Erythroblast (primary cell): ENCODE measurements at places on chromosomes 6 and 20.

DNA sequence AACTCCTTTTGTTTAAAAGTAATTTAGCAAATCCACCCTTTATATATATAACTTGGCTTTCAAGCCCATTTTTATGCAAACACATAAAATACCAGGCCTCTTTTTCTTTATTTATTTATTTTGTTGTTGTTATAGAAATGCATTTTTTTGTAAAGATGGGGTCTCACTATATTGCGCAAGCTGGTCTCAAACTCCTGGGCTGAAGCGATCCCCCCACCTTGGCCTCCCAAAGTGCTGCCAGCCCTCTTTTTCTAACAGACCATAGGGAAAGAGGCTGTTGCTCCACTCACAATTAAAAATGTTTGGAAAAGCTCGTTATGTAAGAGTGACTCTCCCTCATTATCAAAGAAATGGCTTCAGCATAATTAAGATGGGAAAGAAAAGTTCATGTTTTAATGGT lies 440.9 kb downstream of the HACE1 start:
- DNase-seq: no peak

DNA sequence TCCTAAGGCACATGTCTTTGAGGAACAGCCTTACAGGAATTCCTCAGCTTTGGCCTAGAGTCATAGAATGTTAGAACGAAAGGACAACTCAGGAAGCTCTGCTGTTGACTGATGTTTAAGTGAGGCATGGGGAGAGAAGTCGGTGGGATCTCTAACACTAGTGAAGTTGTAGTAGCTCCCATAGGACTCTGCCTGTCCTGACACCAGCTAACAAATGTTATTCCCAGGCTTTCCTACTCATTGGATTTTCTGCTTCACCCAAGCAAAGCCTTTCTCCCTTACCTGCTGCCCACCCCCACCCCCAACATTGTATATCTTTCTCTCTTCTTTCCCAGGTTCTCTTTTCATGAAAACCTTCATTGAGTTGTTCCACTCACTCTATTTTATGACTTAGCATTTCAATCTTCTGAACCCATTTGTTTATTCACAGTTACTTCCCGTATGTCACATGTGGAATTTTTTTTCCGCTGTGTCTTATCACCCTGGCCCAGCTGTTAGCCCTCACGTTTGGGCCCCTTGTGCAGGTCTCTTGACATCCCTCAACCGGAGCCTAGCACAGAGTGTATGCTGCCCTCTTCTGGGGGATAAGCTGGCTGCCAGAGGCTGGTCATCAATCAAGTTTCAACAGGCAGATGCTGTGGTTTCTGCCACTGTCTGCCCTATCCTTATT lies 39.2 kb upstream of the RNF8 start:
- DNase-seq: peak; percentile 99

GRCh38 chr20:56299362-56299761 lies 50.8 kb downstream of the MC3R start:
- no peak for DNase-seq

- no peak for DNase-seq
Measured at GRCh38 chr20:38894091-38894847, 31.9 kb upstream of the FAM83D start.

DNA sequence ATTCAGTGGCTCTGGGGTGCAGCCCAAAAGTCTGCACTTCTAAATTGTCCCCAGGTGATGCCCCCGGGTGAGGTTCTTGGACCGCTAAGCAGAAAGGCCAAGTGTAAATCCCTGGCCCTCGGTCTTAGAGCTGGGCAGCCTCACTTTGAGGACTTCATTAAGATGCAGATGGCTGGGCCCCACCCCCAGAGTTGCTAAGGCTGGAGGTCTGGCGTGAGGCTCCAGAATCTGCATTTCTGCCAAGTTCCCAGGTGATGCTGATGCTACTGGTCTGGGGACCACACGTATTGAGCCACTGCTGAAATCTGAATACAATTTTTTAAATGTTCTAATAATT lies 735 bp upstream of the SLC23A2 start:
- peak; percentile 33 for DNase-seq

GRCh38 chr20:2518558-2518957 lies 9.8 kb upstream of the ZNF343 start:
- peak; percentile 82 for DNase-seq

GRCh38 chr6:121810158-121811032 lies 374.9 kb downstream of the GJA1 start:
- no peak for DNase-seq

GRCh38 chr6:53410508-53411258 lies 61.9 kb upstream of the ELOVL5 start:
- peak; percentile 54 for DNase-seq

- DNase-seq: no peak
Measured at GRCh38 chr6:16007146-16007545, 121.7 kb upstream of the MYLIP start.

DNA sequence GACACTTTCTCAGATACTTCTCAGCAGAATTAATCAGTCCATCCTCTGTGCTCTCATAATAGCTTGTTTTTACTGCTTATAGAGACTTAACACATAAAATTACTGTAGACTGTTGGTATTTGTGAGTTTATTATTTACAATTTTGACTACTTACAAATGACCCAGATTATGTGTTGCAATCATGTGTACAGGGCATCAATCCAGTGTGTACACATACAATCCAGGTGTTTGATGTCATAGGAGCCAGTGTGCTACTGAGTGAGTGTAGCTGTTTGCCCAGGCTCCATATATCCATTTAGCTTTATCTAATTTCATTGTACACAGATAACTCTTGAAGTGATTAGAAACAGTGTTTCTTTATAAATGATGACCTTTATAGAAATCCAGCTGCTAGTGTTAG lies 31.3 kb downstream of the TRMT11 start:
- DNase-seq: no peak

- DNase-seq: no peak
Measured at GRCh38 chr20:59453759-59454560, 150.4 kb upstream of the PHACTR3 start.

GRCh38 chr6:1049900-1050299 lies 262.0 kb upstream of the FOXQ1 start:
- no peak for DNase-seq

- DNase-seq: peak; percentile 24
Measured at GRCh38 chr6:10429638-10430427, 15.0 kb upstream of the TFAP2A start.

DNA sequence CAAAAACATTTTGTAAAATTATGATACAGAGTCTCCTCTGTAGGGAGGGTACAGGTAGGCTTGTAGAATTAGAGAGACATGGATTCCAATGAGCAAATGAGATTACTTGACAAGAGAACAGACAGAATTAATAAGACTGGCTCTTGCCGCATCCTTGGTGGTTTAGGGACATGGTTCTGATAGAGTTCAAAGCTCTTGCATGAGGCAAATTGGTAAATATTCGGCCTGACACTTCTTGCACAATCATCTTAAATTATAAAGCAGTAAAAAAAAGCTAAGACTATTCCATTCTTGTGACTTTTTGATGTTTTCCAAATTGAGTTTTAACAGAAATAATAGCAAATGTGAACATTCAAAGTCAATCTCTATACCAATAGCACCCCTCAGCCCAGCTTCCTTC lies 14.9 kb upstream of the KLHL31 start:
- no peak for DNase-seq

GRCh38 chr20:19210391-19211155 lies 1.9 kb upstream of the SLC24A3 start:
- DNase-seq: no peak

DNA sequence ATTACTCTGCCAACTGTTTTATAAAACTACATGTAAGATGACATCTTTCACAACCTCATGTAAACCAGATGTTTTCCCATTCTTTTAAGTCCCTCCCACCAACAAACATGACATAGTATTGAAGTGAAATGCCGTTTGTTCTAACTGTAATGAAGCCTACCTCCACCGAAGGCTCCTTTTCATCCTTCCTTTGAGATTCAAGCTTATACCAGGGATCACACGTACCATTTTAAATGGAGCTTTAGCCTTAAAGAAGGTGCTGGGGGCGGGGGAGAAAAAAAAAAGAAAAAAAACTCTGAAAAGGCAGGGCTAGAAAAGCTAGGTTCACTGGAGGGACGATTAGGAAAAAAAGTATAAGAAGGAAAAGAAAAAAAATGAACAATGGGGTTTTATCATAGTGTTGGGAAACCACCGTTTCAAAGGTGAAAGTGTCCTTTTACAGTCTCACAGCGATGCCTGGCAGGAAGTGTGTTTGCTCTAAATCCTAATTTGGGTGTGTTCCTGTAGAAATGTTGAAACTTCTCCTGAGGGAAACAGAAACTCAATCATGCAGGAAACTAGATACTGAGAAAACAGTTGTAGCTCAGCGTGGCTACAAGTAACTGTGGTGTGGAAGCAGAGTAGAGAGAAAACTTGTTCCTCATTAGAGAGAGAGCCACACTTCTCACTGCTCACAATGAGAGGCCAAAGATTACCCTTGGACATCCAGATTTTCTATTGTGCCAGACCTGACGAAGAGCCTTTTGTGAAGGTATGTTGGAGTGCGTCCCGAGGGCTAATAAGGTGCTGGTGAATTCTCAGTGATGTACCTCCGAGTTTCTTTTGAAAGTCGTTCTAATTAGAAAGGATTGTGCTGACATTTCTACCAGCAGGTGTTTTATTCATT lies 37.6 kb upstream of the HINT3 start:
- peak; percentile 36 for DNase-seq

GRCh38 chr20:64090165-64090564 lies 6.0 kb upstream of the LKAAEAR1 start:
- no peak for DNase-seq

- peak; percentile 67 for DNase-seq
Measured at GRCh38 chr20:62183426-62184142, 756 bp downstream of the MTG2 start.

DNA sequence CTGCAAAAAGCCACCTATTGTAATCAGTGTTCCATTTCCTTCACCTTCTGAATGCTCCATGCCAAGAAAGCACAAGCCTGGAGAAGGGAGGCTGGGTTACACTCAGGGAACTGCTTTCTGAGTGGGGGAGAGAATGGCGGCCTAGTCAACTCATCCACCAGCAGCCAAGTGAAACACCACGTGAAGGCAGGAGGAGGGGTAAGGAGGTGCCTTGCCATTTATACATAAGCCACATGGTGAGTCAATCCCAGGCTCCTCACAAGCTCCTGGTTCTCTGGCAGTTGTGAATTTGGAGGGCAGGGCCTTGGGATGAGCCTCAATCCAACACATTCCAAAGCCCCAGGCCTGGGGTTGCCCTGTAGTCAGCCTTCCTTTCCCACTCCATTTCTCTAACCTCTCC lies 149.4 kb downstream of the CD24 start:
- DNase-seq: no peak

DNA sequence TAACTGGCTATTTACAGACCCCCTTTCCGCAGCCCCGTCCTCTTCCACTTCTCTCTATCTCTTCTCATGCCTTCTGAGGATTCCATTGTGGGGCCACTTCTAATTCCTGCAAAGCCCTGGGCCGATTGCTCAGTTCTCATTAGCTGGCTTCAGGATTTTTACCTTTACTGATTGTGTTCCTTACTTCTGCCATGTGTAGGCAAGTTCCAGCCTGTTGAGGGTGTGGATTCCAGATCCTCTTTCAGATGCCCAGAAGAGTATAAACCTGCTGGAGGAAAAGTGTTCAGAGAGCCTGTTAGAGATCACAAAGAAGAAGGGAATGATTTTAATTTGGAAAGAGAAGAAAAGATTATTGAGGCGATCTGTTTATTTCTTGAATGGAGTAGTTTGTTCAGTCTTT lies 5.4 kb downstream of the DSE start:
- no peak for DNase-seq

DNA sequence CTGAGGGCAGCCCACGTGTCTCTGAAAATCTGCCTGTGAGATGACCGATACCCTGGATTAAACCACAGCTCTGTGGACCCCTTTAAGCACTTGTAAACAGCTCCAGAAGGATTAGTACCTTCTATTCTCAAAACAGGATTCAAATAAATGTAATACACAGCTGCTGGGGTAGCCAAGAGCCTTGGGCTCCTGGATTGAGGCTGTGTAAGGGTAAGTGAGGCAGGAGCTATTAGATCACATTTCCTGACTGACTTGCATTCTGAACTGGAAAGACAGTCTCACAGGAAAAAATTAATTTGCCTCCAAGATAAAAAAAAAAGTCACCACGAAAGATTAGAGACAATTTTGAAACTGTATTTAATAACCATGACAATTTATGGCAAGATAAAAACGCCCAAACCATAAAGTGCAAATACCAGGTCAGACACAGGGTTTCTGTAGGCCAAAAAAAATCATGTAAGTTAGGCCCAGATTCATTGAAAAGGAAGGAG lies 78.0 kb downstream of the TRMT11 start:
- DNase-seq: no peak

DNA sequence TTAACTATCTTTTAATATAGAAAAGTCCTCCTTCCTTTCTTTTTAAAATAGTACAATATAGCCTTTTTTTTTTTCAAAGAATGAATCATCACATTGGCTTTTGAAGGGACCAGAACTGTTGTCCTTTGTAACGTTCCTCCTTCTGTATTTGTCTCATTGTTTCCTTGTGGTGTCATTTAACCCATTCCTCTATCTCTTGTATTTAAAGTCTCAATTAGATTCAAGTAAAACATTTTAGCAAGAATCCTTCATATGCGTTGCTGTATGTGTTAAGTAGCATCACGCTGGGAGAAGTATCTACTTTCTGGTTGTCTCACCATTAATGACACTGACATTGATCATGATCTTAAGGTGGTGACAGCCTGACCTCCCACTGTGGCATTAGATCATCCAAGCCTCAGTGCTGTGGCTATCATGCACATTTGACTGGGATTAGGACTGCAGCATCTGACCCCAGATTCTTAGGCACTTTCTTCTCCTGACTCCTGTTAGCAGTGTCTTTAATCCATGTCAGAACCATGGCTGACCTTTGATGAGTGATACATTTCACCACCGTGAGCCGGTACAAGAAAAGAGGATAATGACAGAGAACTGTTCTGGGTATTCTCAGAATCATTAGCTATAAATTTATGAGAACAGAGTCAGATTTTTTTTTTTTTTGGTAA lies 67.5 kb upstream of the TFB1M start:
- DNase-seq: no peak

DNA sequence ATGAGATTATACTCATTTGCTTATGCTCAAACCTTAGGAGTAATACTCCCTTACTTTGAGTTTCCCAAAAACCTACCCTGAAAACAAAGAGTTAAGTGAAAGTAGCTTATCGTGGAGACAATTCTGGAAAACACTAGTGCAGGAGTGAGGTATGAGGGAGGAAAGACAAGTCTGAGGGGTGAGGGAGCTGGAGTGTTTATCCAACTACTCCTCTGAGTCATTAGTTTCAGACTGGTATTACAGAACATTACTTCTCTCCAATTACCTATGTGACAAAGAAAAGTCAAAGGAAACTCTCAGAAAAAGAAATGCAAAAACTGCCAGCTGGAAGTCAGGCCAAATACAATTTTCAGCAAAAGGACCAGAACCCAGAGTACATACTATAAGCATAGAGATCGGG lies 171.1 kb upstream of the SPTLC3 start:
- no peak for DNase-seq

DNA sequence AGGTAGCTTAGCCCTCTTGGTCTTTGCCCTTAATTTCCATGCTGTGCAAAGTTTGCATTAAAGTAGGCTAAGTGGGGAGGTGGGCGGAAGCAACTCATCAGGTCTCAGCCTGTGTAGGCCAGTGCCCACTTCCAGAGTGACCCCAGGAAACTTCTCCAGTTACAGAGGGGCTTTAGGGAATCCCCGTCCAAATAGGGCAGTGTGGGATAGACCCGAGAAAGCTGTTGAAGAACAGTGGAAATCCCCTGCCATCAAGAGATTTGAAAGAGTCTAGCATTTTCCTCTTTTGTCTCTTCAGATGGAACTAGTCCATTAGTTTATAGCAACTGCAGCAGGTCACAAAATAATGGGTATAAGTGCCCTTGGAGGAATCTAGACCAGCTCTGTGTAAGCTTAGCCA lies 20.2 kb downstream of the SF3B5 start:
- no peak for DNase-seq

- no peak for DNase-seq
Measured at GRCh38 chr6:75480425-75480824, 13.2 kb downstream of the FILIP1 start.
